Dermis blood vessel endothelial cell (primary cell): ENCODE measurements at places on chromosomes 2 and 18. TPM values are rescaled to one million over a fixed set of nuclear protein-coding genes. Genes with fewer than 3 reads are reported as not detected.

EML6 gene
- total RNA-seq = 0.17 and 1.1 TPM in 2 replicates

DNA sequence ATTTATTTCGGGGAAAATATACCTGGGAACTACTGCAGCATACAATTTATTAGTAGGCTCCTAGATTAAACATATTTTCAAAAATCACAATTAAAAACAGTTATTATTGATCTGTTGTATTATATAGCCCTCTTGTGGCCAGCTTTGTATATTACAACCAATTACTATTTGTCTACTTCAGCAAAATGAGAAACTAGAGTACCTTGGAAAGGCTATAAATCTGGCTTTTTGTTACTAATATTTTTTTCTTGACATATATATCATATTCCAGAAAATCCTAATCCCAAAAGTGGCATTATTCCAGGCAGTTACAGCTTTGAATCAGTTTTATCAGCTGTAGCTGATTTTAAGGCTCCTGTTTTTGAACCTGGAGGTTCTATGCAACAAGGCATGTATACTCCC lies 101.2 kb downstream of the UBR3 start:
- DNase-seq = peak; percentile 75

GRCh38 chr2:158777077-158777476 lies 18.0 kb upstream of the DAPL1 start:
- DNase-seq = no peak

PLEK gene
- total RNA-seq = 0.17 TPM in 1 of 2 replicates, not detected in the other

GRCh38 chr2:104861351-104862057 lies 7.6 kb downstream of the POU3F3 start:
- no peak for DNase-seq

DNA sequence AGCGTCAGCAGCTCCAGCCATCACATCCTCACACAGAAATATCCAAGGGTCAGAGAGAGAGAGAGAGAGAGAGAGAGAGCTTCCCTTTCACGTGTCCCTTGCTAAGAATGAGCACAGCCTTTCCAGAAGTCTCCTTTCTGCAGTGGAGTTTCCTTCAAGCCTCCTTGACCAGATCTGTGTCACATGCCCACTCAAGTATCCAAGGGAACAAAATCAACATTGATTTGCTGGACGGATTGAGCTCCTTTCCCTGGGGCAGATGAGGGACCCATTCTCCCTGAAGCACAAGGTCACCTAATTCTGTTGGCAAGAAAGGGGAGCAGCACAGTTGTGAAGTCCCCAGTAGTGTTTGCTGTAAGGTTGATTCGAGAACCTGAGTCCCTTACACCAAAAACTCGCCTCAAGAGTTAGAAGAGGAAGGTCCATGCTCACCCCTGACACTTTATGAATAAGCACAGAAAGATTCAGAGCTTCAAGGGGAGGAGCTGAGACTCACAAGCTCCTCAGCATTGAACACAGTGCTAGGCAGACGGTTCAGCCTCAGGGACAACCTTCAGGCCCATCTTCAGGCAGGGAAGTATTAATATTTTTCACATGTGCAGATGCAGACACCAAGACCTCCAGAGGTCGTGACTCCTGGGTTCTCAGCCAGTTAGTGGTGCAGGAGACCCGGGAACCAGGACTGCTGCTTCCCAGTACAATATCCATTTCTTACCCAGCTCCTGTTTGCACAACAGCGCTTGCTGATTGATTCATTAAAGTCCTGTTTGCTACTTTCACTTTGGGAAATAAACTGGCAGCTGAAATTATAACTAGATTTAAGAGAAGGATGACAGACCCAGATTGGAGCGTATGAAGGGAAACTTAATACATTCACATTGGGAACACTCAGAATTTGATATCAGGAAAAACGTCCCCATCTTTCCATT lies 38.2 kb upstream of the MARCO start:
- no peak for DNase-seq

CYBRD1 gene
- 19.8 and 30.5 TPM in 2 replicates for total RNA-seq
